ENCODE measurements at places on chromosomes 2 and 18.
A peak's percentile ranks its signal among the peaks of the same experiment; 100 is the strongest.

DNA sequence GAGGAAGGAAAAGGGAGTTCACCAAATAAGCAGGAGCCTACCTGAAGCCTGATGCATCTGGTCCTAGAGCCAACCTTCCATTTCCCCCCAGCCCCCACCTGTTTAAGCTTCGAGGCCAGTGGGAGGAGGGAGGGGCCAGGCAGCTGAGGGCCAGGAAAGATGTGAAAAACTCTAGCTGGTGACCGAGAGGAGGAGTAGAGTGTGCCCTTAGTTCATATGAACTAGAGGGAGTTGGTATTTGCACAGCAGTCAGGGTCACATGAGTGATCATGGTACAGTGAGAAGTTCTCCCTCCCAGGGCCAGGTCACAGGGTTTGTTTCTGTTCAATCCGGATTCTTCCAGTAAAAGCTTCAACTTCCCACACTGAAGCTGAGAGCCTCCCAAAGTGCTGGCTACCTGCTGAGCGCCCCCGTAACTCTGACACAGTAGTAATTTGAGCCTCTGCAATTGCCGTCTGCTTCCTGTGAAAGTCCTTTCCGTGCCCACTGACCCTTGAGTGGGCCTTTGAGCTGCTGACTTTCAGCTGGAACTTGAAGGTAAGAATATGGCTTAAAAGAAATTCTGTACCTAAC lies at the start of gene SULT1C2:
Gene SULT1C2 (plus strand): TSS at position 362 of the 573 bp plus-strand sequence. CDS start 4,773 bp downstream, outside the sequence.
- no peak for DNase-seq

GRCh38 chr2:118854507-118855345 lies 7.3 kb upstream of the EN1 start:
- no peak for DNase-seq

- no peak for DNase-seq
Observed at GRCh38 chr18:54690198-54690597, 99.2 kb downstream of the DYNAP start.

- no peak for DNase-seq
Observed at GRCh38 chr2:227390468-227391256, 2.9 kb upstream of the SCYGR1 start.

DNA sequence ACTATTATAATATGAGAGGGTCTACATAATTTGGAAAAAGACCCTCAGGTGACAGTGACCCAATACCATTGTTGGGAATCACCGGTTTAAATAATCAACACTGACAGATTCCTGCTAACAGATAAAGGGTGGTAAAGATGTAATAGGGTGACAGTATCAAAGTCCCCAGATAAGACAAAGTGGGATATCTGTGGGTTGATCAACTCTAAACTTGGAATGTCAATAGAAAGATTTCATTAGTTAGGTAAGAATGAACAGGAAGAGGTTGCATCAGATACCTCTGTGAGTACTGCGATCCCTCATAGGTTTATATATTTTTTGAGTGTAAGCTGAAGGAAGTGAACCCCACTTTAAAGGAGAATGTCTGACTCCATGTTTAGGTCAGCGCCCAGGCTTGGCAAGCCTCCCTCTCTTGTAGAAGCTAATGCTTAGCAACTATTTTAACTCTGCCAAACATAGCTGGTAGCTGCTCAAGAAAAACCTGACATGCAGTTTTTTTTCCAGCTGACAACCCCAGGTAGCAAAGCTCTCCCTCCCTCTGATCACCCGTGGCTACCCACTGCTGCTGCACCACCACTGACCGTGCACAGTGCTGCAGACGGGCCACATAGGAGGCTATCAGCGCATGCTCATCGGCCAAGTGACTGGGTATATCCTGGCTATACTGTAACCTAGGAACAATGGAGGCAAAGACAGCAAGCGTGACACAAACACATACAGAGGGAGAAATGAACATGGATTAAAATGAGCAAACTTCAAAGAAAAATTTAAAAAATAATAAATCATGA lies 113.3 kb upstream of the DNMT3A start:
- DNase-seq = no peak

DNA sequence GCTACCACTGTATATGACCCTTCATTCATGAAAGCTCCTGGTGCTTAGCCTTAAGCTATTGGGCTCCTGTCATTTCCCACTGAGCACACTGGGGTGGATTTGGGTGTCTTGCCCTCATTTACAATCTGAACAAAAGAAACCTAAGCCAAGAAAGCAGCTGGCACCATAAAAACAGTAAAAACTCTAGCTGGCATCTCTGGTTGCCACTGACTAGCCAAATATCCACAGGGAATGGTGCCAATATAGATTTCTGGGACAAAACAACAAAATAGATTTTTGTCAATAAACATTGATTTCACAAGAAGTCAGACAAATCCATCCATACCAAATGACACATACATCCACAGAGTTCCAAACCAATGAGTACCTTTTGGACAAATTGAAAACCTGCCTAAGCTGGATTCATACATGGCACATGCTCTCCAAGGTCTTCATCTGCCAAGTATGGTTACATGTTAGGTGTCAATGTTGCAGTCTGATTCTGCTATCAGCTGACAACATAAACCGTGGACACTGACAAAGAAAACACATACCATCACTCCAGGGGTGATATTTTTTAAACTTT lies 1081.5 kb upstream of the ZEB2 start:
- no peak for DNase-seq

- no peak for DNase-seq
Observed at GRCh38 chr2:39008665-39009064, 112.2 kb downstream of the SOS1 start.

- no peak for DNase-seq
Observed at GRCh38 chr18:64073971-64074370, 74.9 kb downstream of the LINC00305 start.

GRCh38 chr18:62318228-62319180 lies 6.6 kb upstream of the TNFRSF11A start:
- DNase-seq = no peak

- no peak for DNase-seq
Observed at GRCh38 chr18:3885209-3885792, 435.3 kb downstream of the TGIF1 start.

DNA sequence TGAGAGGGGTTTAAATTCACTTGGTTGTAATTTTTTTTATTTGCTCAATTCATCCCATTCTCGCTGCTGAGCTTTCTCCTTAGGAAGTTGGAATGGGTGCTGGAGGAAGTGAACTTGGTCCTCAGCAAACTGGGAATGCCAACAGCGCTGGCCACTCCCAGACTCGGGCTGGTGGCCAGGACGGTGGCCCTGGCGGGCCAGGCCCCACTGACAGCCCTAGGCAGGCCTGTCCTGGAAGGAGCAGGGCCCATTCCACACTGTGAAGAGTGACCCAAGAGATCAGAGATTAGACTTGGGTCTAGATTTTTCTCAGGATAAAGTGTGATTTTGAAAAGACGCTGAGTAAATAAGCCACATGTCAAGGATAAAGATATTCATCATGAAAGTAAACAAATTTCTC lies 132.7 kb downstream of the HDAC4 start:
- DNase-seq = no peak

- no peak for DNase-seq
Observed at GRCh38 chr2:10579876-10580514, 109.8 kb downstream of the NOL10 start.

GRCh38 chr18:24188120-24188519 lies 49.3 kb downstream of the CABYR start:
- DNase-seq = no peak

- DNase-seq = no peak
Observed at GRCh38 chr2:39069890-39070465, 50.9 kb downstream of the SOS1 start.

GRCh38 chr2:201007584-201007998 lies 44.1 kb upstream of the ORC2 start:
- DNase-seq = no peak

GRCh38 chr2:86617738-86618137 lies 5.9 kb downstream of the RNF103 start:
- DNase-seq = no peak

GRCh38 chr18:79394534-79395307 lies 1.0 kb upstream of the NFATC1 start:
- peak; percentile 79 for DNase-seq

DNA sequence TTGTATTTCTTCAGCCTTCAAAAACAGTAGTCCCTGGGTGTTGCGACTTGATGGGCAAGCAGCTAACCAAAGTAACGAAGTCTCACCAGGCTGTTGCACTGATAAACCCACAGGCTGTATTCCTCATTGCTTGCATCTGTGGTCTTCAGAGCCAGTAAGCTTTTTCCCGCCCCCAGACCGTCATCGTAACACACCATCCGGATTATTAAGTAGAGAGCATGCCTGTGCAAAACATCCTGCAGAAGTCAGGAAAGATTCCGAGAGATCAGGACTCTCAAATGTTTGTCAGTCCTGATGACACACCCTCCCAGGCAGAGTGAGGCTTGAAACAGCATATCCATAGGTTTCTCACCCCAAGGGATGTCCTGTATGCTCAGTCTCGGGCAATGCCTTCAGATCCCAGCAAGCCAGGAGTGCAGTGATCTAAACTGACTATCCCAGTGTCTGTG lies 15.9 kb downstream of the ITGB1BP1 start:
- DNase-seq = no peak

DNA sequence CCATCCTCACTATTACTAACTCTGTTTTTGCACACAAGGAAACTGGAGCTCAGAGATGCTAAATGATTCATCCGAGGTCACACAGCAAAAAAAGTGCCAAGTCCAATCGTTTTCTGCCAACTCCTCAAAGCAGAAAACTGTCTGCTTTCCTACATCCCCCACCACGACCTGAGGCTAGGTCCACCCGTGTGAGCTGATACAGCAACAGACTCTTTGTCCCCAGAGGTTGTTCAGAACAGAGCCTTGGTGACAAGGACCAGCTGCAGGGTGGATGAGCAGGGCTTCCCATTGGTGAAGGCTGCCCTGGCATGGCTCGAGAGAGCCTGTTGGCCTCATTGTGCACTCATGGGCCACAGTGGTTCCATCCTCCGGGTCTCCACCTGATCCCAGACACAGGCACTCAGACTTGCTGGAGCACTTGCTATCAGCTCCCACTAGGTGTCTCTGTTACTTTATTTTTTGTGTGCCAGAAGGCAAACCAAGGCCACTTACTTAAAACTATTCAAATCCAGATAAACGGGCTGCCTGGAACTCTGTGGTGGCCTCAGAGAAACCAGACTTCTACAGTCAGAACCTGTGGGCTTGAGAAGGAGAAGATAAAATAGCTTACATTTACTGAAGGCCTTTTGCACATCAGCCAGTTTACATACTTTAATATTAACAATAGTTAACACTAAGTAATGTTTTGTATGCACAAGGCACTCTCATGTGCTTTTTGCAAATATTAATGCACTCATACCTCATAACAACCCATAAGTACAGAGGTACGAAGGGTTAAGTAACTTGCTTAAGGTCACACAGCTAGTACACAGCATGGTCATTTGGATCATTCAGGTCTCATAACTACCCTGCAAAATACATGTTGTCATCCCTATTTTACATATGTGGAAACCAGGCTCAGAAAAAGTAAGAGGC lies 62.9 kb upstream of the CTIF start:
- DNase-seq = peak; percentile 8

DNA sequence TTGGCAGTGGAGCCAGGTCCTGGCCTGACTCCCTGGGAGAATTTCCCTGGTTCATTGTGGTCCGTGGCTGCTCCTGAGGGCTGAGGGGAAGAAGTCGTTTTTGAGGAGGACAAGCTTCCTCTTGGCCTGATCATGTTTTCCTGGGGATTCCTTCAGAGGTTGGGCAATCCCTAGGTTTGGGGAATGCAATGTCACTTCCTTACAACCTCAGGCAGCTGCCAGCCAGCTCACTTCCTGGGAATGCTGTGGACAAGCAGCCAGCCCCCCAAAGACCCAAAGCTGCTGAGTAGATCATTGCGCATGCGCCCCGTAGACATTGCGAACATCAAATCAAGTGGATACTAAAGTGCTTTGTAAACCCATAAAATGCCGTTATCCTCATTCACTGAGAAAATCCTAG lies 7.7 kb upstream of the DNMT3A start:
- DNase-seq = no peak

- DNase-seq = no peak
Observed at GRCh38 chr2:218904176-218904575, 23.5 kb downstream of the WNT10A start.

- DNase-seq = no peak
Observed at GRCh38 chr2:171139860-171140259, 20.8 kb downstream of the TLK1 start.

DNA sequence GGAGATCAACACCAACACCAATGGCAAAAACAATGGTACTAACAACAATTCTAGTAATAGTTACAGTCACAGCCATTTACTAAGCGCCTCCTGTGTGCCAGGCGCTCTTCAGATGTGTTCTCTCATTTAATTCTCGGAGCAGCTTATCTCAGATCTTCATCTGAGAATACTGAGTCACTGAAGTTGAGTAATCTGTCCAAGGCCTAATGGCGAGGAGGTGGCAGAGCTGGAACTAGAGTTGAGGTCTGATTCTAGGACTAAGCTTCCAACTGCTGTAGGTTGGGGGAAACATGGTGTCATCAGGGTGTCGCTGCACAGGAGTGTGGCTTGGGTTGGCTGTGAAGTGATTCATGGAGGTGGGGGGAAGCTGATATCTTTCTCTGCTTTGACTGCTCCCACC lies 156.1 kb downstream of the DYSF start:
- DNase-seq = no peak

GRCh38 chr18:54812885-54813284 lies 15.4 kb upstream of the RAB27B start:
- DNase-seq = no peak

- no peak for DNase-seq
Observed at GRCh38 chr2:231640241-231640640, 47.6 kb downstream of the TEX44 start.

- no peak for DNase-seq
Observed at GRCh38 chr18:49164738-49165137, 214.0 kb upstream of the SMAD7 start.

GRCh38 chr2:161063157-161063945 lies 96.9 kb upstream of the TANK start:
- peak; percentile 46 for DNase-seq

DNA sequence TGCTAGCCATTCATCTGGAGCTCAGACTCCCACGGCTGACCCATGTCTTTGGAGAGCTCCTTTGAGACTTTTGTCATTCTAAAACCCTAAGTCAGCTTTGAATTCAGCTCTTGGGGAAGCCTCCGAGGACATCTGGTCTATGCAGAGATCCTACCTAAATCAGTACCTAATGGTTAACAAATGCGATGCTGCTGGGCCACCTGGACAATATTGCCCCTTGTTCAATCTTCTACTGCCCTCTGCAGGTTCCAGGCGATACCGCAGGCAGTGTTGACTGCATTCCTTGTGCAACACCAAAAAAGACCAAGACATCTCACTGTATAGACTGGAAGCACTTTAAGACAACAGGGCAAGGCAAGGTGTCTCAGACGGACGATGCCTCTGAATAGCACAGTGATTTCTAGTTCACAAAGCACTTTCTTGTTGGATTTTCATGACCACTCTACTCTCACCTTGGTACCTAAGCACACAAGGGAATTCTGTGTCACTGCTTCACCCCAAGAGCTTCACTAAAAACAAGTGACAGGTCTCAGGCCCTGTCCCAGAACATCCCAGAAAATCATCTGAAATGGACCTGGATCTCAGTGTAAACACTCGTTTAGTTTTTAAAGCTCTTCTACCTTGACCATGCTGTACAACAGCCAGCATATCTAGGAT lies 80.9 kb downstream of the XDH start:
- DNase-seq = peak; percentile 62

DNA sequence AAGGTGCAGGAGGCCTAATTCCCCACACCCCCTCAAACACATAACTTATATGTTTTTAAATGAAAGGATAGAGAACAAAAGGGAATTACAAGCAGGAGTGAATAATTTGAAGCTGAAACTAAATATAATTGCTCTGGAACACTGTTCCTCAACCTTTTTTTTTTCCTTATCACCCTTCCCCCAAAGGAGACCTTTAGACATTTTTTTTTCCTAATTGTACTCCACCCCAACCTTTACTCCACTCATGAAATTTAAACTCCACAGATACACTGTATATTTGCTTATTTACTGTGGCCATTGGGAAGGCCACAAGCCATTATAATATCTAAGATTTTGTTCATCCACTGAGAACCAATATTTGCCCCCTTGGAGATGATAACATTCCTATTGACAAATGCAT lies 45.4 kb upstream of the PELI1 start:
- DNase-seq = no peak
